ENCODE measurements at places on chromosomes 5 and 9.

DNA sequence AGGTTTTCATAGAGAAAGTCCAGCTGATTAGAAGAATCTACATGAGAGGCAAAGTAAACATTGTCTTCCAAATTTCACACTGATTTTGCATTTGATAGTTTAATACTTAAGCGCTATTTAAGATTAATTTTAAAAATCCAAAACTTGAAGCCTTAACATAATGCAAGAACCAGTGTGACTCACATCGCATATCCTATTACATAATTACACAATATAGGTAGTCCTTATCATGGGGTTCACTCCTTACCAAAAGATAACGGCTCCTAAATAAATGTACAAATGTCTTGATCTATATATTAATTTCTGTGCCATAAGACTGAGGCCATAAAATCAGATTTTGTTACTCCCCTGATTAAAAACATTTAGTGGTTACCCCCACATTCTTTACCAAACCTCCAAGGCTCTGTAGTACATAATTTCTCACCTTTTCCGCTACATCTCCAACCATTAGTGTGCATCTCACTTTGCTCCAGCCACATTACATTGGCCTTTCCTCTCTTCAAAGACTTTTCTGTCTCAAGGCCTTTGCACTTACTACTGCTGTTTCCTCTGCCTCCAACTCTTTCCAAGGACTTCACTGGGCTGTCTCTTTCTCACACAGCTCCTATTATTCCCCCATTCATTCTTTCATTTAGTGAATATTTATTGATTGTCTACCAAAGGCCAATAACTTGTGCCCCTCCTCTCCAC lies 1.0 kb downstream of the RIOK2 start:
- DNase-seq = no peak

DNA sequence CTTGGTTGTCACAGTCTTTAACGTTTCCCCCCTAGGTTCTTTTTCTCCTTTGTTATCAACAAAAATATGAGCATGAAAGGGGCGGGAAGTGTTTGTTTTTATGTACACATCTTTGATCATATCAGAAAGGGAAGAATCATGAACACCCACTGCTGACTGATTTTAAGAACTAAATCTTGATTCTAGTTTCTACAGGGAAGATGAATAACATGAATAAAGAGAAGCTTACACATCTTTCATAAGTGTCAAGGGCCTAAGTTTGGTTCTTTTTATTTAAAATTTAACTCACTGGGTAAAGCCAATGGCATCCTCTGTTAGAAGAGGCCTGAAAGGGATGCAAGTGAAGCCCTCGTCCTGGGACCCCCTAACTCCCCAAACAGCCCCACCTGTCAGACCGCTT lies 14.8 kb upstream of the CTNNA1 start:
- DNase-seq = no peak

- DNase-seq = peak; percentile 67
Observed at GRCh38 chr5:158234323-158235158, 375.6 kb upstream of the CLINT1 start.

- DNase-seq = no peak
Observed at GRCh38 chr9:86983249-86983619, 35.9 kb upstream of the GAS1 start.

DNA sequence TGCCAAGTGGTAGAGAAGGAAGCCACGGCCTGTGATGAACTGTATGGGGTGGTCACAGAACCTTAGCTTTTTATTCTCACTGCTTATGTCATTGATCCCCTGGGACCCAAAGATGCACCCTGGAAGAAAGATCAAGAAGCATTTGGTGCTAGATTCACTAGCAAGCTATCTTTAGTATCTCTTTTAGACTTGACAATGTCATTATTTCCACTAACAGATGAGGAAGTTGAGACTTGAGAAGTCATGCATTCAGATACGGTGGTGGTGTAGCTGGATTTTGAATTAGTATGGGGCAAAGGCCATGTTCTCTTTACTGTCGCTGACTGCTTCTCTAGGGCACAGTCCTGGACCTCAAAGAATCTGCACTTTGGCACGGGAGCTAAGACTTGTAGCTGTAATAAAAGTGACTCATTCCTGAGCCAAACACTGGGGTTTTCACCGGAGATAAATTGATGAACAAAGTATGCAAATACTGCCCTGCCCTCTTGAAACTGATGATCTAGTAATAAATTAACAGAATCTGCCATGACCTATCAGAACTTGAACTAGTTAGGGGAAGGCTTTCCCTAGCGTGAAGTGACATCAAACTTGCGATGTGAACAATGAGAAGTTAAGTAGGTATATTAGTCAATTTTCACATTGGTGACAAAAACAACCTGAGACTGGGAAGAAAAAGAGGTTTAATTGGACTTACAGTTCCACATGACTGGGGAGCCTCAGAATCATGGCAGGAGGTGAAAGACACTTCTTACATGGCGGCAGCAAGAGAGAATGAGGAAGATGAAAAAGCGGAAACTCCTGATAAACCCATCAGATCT lies 5.4 kb downstream of the GDA start:
- no peak for DNase-seq

DNA sequence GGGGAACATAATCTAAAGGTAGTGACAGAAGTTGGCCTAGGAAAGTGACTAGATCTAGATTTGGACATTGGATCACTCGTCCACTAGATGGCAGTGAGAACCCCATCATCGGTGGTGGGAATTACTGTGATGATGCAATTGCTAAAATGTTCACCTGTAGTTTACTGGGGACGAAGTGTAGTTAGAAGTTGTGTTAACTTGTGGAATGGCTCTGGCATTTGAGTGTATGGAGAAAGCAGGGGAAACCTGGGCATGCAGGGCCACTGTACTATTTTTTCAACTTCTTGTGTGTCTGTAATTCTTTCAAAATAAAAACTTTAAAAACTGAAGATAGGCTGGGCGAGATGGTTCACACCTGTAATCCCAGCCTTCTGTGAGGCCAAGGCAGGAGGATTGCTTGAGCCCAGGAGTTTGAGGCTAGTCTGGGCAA lies 75.5 kb downstream of the PHAX start:
- DNase-seq = peak; percentile 59

DNA sequence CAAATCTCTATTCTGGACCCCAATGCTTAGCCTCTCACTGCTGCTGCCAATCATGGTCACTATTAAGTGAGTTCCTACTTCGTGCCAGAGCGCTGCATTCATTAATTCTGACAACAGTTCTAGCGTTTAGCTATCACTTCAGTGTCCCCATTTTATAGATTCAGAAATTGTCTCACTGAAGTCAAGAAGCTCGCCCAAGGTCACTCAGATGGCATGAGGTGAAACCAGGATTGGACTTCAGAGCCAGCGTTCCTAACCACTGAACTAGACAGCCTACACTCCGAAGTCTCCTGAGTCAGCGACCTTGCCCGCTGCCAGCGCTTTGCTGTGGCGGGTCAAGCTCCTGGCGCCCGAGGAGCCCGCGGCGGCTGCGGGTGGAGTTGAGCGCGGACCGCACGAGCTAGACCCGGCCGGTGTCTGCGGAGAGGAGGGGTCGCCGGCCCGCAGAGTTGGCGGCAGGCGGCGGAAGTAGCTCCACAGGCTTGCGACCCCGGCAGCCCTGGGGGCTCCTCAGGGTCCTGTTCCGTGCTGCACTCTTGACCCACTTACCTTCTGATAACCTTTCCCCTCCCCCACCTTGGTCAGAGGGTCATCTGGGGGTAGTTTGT lies 2.1 kb upstream of the GABRB2 start:
- DNase-seq = no peak

GRCh38 chr5:161585798-161586197 lies 39.3 kb upstream of the GABRB2 start:
- DNase-seq = no peak

DNA sequence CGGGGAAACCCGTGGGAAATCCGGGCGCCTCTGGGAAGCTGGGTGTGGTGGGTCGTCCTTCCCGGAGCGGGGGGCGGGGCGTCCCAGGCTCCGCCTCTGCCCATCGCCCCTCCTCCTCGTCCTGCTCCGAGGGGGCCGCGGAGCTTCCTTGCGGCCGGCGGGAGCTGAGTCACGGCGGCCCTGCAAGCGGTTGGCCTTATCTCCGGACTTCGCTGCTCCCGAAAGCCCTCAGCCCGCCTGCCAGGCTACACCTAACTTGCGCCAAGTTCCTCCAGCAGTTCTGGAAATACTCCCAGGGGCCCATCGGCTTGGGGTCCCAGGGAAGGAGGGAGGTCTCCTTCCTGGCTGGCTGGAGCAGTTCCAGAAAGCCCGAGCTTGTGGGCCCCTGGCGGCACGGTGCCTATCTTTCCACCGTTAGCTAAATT lies 54.1 kb upstream of the CDKN2AIPNL start:
- no peak for DNase-seq

GRCh38 chr5:98769959-98770208 lies 3.6 kb upstream of the RGMB start:
- DNase-seq = peak; percentile 59

DNA sequence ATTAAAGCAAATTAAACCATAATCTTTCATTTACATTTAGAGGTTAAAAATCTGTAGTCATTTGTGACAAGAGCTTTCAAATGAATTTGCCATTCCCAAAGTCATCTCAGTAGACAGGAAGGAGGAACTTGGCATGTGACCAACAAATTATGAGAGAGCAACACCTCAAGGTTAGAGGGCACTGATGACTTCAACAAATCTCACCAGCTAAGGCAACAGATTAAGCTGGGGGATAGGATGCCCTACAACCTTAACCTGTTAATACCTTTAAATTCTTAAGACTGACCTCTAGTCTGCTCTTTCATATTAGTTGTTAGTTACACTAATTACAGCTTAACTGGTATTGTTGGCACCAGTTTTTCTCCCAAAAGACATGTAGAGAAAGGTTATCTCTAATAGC lies 18.4 kb downstream of the POU5F2 start:
- DNase-seq = no peak

DNA sequence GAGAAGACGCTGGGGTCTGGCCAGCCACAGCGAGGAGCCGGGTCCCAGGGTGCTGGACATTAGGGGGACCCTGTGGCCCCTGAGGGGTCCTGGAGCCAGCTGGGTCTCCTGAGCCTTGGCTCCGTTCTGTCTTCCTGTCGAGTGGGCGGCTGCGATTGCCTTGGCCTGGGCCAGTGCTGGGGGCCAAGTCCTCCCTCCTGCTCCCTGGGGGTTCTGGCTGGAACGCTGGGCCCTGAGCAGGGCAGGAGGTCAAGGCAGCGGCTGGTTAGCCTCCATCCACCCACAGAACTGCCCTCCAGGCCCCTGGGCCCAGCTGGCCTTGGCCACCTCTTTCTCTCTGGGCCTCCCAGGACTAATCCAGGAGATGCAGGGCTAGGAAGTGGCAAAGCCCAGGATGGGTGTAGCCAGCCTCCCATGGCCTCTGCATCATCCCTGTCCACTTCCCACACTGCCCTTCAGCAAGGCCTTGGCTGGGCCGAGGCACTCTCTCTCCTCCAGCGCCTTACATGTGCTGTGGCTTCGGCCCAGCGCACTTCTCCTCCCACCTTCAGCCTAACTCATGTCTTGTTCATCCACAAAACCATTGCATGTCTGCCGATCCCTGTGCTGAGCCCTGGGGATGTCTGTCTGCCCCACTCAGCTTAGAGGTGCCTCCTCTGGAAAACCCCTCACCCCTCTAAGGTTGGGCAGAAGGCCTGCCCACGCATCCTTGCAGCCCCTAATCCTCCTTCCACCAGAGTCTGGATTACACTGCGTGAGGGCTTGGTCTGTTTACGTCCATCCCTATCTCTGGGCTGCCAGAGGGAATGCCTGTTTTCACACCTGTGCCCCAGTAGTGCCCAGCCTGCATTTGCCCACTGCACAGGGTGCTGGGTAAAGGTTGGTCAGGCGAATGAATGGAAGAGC lies 5.0 kb downstream of the LAMC3 start:
- DNase-seq = no peak

- no peak for DNase-seq
Observed at GRCh38 chr9:71608825-71609447, 159.4 kb downstream of the CEMIP2 start.

DNA sequence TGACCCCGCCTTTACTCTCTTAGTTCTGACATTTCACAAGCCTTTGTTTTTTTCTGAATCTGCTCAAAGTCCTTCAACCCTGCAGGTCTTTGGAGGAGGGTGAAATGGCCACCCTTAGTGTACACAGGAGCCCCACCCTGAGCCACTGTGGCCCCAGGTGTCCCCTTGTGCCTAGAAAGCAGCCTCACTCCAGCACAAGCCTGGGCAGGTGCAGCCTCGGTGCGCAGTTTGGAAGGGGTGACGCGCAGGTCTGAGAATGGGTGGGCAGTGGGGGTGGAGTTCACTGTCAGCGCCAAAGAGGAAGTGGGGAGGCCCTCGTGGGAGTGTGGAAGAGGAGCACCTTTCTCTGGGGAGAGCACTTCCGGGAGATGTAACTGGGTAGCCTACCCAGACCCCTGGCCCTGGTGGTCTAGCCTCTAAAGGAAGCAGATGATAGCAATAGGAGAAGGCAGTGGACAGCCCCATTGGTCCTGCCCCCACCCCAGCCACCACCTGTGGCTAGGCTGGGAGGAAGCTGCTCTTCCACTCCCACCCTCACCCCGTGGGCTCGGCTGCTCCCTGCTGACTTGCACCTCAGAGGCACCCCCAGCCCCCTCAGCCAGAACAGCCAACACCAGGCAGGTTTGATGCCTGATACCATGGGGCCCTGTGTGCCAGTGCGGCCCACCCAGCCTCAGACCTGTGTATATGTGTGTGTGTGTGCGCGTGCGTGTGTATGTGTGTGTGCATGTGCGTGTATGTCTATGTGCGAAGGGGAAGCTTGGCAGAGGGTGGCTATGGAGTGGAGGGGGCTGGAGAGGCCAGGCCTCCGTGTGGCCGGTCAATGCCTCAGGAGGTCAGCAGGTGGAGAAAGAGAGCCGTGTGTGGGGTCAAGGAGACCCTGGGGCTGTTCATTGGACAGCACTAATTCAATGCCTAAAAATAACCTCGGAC lies 16.8 kb upstream of the DAB2IP start:
- peak; percentile 40 for DNase-seq

DNA sequence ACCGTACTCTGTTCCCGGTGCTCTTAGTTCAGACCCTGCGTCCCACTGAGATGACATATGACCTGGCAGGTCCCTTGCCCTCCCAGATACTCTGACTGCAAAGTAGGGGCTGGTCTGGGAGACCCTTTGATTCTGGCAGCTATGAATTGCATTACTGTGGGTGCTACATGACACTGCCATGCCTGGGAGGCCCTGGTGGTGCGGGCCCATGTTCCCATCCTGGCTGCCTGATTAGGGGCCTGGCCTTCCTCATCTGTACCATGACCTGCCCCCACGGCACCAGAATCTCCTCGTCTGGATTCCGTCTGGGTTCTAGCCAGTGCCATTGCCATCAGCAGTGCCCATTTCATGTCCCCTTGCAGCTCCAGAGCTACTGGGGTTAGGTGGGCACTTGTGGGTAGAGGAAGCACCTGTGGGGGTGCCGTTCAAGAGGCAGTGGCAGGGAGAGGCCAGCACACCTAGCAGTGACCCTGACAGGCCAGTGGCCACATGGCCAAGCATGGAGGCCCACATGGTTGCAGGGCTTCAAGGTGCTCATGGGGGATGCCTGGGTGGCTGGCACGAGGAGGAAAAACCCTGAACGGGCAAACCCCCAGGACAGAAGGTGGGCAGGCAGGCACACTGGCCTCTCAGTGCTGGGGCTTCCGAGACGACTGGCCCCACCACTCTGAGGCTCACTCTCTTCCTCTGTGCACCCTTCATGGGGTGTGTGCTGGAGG lies 69.7 kb downstream of the PHF2 start:
- no peak for DNase-seq

GRCh38 chr5:132629230-132629944 lies 28.6 kb upstream of the IL13 start:
- DNase-seq = no peak

- no peak for DNase-seq
Observed at GRCh38 chr9:132207215-132207614, 45.4 kb downstream of the NTNG2 start.

Data from NCI-H524 (cell line).